ENCODE measurements at places on chromosomes 2 and 18.

DNA sequence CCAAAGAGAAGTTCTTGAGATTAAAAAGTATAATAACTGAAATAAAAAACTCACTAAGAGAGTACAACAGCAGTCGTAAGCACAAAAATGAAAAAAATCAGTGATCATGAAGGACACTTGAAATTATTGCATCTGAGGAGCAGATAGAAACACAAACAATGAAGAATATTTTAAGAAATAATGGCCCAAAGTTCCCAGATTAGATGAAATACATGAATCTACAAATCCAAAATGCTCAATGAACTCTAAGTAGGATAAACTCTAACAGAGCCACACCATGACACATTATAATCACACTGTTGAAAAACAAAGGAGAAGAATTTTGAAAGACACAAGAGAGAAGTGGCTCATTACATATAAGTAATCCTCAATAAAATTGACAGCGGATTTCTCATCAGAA, 31.9 kb upstream of the EMILIN2 start:
- no peak for DNase-seq

GRCh38 chr2:149858901-149859634, 271.5 kb upstream of the MMADHC start:
- DNase-seq, result peak; percentile 75

GRCh38 chr2:42867093-42868065, 75.0 kb upstream of the HAAO start:
- DNase-seq, result no peak

GRCh38 chr18:213966-214365, 53.9 kb downstream of the THOC1 start:
- no peak for DNase-seq

- DNase-seq, result no peak
Measured at GRCh38 chr2:239299218-239299939, 101.4 kb downstream of the HDAC4 start.

- DNase-seq, result no peak
Measured at GRCh38 chr2:151422917-151423439, 13.3 kb downstream of the RIF1 start.

DNA sequence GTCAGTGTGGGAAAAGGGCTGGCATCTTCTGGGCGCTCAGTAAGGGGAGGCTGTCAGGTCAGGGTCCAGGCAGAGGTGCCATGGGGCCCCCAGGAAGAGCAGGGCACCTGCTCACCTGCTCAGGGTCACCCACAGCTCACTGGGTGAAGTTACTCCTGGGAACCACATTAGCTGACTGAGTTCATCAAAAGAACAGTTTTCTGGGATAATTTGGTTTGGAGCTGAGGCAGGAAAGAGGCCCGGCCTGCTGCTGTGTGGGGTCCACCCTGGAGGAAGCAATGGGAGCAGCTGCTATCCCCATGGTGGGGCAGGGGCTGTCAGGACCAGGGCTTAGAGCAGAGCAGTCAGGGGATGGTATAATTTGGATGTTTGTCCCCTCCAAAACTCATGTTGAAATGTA, 97.2 kb upstream of the GPC1 start:
- DNase-seq, result no peak

DNA sequence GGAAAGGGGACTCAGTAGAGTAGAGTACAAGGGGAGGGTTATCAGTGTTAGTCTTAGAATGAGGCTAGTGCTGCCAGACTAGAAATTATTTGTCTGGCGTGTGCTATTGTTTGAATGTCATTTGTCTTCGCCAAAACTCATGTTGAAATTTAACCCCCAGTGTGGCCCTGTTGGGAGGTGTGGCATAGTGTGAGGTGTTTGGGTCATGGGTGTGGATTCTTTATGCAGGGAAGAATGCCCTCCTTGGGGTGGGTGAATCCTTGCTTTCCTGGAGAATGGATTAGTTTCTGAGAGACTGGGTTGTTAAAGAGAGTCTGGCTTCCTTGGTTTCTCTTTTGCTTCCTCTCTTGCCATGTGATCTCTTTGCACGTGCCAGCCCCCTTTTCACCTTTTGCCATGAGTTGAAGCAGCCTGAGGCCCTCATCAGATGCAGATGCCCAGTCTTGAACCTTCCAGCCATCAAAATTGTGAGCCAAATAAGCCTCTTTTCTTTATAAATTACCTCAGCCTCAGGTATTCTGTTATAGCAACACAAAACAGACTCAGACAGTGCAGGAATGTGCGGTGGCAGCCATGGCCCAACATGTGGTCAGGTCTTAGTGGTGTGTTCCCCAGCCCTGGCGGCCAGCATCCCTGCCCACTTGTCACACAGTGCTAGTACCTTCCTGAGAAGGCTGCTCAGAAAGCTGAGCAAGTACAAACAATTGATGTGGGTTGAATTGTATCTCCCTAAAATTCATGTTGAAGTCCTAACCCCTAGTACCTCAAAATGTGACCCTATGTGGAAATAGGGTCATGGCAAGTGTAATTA, 48.4 kb upstream of the NAB1 start:
- no peak for DNase-seq

DNA sequence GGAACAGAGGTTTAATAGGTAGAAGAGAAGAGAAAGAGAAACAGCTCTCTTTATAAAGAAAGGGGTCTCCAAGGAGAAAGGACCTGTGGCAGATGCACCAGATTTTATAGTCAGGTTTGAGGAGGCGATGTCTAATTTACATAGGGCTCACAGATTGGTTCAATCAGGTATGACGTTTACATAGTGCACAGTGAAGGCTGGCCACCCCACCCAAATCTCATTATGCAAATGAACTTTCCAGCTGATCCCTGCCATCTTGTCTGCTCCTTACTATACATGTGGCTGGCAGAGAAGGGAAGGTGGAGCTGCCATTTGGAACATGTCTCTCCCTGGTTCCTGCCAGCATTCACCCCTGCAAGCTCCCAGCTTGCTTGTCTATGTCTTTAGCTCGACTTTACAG, 557.8 kb downstream of the SUCLG1 start:
- no peak for DNase-seq

GRCh38 chr2:127733113-127733815, 32.0 kb downstream of the SFT2D3 start:
- no peak for DNase-seq

DNA sequence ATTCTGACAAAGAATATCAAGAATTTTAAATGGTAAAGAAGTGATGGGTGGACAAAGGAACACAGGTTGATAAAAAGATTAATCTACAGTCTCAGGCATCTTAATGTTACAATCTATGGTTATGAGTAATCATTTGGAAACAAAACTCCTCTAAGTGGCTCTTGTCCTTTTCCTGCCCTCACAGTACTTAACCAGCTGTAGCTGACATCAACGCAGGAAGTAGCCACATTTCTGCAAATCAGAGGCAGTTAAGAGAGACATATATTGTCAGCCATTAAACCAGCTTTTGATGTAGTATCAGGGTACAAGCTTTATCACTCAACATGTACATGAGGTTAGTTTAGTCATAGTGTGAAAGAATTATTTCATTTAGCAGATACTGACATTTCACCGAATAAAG, 244.6 kb downstream of the NR4A2 start:
- no peak for DNase-seq

DNA sequence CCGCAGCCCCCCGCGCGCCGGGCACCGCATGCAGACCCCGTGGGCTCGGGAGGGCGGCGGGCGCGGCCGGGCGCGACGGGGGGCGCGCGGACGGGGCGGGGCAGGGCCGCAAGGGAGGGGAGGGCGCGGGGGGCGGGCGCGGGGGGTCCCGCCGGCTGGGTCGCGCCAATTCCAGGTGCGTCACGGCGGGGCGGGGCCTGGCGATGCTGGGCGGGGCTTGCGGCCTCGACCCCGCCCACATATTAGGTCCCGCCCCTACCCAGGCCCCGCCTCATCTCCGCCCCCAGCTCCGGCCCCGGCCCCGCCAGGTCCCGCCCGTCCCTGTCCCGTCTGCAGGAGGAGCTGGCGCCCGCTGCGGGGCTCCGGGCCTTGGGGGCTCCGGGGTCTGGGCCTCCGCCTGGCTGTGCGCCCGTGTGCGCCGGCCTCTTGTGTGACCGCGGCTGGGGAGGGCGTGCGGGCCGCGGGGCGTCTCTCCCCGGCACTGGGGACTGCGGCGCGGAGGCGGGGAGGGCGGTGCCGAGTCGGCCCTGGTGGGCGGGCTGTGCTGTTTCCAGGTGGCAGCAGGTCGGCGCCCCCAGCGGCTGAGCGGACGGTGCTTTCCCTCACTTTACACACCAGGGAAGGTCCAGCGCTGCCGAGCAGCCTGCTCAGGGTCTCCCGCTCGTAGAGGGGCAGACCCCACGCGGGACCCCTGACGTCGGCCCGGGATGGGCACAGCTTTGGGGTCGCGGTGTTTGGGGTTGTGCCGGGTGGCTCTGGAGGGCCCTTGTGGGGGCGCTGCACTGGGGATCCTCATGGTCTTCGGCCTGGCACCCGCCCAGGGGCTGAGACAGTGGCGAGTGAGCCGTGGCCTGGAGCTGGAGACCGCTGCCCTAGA, 554 bp downstream of the ING5 start:
- peak; percentile 75 for DNase-seq

- peak; percentile 28 for DNase-seq
Measured at GRCh38 chr2:19767899-19768298, 133.9 kb downstream of the TTC32 start.

DNA sequence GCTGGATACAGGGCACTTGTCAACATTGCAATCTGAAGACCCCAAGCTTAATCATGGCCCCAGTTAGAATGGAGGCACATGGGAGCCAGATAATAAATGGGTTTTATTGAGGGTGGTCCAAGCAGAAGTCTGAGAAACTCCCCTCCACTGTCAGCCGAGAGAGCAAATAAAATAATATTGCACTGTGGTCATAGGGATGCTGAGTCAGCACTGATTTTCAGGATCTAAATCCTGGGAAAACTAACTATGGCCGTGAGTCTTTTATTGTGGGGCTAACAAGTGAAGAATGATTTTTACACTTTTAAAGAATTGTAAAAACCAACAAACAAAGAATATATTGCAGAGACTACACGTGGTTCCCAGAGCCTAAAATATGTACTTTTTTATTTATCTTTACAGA, 31.1 kb upstream of the NETO1 start:
- DNase-seq, result no peak

DNA sequence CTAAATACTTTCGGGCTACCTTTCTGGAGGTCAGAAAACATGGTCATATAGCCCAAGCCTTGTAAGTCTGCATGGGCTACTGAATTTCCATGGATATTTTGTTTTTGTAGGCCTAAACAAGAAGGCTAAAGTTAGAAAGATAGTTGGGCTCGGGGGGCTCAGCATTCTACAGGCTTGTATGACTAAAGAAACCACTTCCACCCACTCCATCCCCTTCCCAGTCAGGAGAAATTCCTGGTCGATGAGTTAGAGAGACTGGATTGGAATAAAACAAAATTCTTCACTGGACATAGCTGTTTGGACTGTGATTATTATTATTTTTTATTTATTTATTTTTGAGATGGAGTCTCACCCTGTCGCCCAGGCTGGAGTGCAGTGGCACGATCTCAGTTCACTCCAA, 539.4 kb upstream of the TNP1 start:
- DNase-seq, result peak; percentile 88

DNA sequence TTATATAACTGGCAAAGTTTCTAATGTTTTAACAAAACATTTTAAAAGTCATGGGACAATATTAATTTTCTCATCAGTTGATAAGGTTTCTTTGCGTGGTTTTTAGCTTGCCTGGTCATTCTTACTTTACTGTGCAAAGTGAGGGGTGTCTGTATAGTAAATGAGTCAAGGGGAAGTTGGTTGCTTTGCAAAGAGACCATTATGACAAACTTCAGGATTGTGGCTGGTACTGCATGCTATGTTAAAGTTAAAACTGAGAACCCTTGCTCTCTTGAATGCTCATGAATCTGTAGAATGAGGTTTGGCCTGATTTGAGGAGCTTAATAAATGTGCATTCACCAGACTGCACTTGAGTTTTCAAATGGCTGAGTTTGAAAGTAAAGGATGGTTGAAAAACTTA, 47.0 kb downstream of the COL4A4 start:
- no peak for DNase-seq

DNA sequence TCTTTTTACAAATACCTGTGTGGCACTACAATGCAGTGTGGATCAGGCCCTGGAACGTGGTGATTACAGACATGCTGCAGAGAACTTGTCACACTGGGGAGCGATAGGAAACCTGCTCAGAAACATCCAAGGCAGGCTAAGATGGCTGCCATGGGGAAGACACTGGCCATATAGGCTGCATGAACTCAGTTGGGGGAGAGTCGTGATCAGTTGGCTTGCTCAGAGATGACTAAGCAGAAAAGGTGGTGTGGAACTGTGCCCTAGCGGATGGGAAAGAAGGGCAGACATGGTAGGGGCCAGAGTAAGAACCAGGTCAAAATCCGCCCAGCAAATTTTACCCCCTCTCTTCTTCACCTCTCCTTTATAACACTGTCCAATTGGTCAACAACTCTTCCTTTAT, 307.8 kb downstream of the LRRTM1 start:
- DNase-seq, result no peak

GRCh38 chr2:138699421-138699820, 80.8 kb downstream of the NXPH2 start:
- DNase-seq, result no peak

GRCh38 chr2:9365498-9366019, 57.8 kb downstream of the ITGB1BP1 start:
- no peak for DNase-seq

DNA sequence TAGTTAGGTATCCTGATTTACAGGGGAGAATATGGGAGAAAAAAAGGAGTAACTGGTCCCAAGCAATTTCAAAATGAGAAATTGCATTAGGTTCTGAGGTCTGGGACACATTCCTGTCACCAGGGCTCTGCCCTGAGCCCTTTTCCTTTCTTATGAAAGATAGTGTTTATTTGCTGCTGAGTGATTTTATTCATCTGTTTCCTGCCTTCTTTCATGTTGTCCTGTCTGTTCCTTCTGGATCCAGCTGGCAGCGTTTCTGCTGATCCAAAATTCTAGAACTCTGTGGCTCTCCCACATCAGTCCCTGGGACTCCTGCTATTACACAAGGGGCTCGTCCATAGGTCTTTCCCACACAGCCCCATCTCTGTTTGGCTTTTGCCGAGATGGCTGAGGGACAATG, 519.1 kb upstream of the SALL3 start:
- DNase-seq, result no peak

DNA sequence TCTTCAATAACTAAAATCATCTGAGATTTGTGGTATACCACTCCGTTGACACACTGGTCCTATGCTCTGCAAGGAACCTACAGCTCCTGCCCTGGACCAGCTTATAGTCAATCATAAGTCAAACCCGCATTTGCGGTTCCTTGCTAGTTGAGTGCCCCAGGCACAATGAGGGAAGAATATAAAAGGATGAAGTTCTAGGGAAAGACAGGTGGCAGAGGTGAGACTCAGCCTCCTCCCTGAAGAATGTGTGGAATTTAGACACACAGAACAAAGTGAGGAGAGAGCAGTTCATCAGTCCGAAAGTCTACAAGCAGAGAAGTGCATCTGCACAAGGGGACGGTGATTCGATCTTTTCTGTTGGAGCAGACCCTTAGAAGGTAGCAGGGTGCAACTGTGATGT, 615.0 kb upstream of the FANCL start:
- no peak for DNase-seq
